Stimulated activated CD8-positive, alpha-beta memory T cell treated with anti-CD3 and anti-CD28 coated beads, Interleukin-4, amount 100 ng/mL, for 24 hours (primary cell): ENCODE measurements at places on chromosomes 2 and 18.

DNA sequence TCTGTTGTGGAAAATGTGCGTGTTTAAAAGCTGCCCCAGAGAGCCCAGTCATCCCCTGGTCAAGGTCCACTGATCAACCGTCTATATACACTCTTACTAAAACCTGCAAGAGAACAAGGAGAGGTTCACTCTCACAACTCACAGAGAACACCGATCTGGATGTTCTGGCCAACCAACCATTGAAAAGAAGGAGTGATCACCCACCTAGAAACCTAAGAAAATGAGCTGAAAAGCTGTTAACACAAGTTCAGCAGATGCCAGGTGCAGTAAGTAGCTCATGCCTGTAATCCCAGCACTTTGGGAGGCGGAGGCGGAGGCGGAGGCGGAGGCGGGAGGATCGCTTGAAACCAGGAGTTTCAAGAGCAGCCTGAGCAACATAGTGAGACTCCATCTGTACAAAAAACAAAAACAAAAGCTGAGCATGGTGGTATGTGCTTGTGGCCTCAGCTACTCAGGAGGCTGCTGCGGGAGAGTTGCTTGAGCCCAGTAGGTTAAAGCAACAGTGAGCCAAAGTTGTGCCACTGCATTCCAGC, 14.5 kb downstream of the ATG16L1 start:
- DNase-seq = no peak

DNA sequence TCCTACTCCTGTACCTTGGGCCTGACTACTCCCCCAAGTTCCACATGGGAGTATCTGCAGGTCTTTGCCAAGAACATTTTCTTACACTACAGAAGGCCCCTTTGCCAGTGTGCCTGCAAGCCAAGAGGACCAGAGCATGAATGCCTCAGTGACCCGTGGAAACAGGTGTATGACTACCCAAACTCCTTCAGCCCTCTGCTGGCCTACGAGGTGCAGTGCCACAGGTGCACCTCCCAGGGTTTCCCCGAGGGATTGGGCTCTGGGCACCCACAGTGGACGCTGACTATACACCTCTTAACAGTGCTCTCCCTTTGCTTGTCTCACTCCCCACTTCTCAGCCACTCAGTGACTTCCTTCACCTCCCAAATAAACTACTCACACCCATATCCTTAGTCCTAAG, 91.4 kb downstream of the COL6A3 start:
- DNase-seq = peak; percentile 3

GRCh38 chr2:219381448-219381847, 6.3 kb downstream of the DNPEP start:
- no peak for DNase-seq

- no peak for DNase-seq
Measured at GRCh38 chr18:68694316-68694715, 20.6 kb downstream of the TMX3 start.

DNA sequence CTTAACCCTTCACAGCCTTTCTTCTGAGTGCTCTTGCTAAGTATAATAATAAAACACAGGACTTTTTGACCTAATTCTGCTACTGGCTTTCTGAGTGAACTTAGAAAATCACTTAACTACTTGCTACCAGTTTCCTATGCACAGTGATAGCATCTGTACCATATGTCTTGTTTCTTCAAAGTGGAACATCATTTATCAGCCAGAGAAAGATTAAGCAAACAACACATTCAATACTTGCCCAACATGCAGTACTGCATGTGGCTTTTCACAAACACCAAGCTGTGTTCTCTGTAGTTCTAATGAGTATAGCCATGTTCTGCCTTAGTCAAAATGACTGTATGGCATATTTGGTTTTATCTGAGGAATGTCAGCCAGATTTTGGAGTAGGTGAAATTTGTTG, 1286.6 kb upstream of the ZEB2 start:
- DNase-seq = no peak
